ENCODE measurements at places on chromosomes 7 and 10. TPM values are rescaled to one million over a fixed set of nuclear protein-coding genes. Genes with fewer than 3 reads are reported as not detected.
A peak's percentile ranks its signal among the peaks of the same experiment; 100 is the strongest.

TBC1D12 gene
- 12.8 TPM for total RNA-seq

C10orf67 gene
- total RNA-seq = 1.2 TPM

MINDY4 gene
- total RNA-seq = 22.8 TPM

MYOF gene
- total RNA-seq = 29.5 TPM

DNA sequence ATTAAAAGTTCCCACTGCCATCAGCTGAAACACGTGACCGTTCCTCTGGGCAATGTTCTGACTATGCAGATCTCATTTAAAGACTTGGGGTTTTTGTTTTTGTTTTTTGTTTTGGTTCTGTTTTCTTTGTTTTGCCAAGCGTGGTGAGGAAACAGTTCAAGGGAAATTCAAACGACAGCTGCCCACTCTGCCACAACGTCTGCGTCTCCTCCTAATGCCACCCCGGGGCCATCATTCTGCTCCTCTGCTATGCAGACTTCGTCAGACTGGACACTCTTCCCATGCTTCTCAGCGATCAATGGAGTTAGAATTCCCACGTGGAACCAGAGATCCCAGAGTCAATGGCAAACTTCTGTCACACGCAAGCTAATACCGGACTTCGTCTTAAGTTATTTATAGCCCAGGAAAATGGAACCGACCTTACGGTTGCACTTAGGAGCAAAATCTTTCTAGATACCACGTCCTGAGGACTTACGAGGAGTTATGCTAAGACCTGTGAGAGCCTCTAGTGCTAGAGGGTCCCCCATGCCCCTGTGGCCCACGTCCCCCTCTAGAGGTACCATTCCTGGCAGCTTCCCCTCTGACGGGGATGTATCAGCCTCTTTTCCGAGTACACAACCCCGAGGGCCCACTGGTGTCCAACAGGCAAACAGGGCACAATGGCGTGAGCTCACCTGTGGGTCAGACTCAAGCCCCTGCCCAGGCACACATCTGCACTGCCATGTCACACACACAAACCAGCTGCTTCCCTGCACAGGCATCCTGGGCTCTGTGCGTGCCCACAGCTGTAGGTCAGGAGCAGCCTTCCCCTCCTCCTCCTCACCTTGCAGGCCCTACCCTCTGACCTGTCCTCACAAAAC lies 24.4 kb downstream of the EBF3 start:
- no peaks in the 10 kb centered on the region for H3K36me3 ChIP-seq
- H3K27me3 ChIP-seq = peaks cover 27% of the 10 kb centered on the region
- DNase-seq = peak; percentile 15

GRCh38 chr7:70616211-70616610 lies 515.7 kb upstream of the GALNT17 start:
- no peak overlapping the region for H3K4me3 ChIP-seq
- no peaks in the 10 kb centered on the region for H3K36me3 ChIP-seq
- no peaks in the 10 kb centered on the region for H3K27me3 ChIP-seq
- H3K4me1 ChIP-seq = peaks cover 15% of the 10 kb centered on the region
- DNase-seq = no peak

DNA sequence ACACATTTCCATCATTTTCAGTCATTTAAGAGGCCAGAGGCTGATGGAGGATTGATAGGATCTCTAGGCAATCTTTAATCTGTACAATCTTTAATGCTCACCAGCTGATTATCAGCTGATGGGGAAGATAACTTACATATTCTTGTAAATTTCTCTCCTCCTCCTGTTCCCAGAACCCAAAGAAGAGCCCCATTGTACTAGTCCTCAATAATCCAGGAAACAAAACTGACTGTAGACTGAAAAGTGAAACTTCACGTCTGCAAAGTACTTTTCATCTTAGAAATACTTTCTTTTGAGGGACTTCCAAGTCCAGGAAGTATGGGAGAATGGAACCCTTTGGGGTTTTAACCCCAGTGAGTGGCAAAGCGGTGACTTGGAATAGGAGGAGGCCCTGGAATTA lies 283.3 kb downstream of the FRMD4A start:
- H3K4me1 ChIP-seq = no peaks in the 10 kb centered on the region
- no peaks in the 10 kb centered on the region for H3K27me3 ChIP-seq
- H3K4me3 ChIP-seq = no peak overlapping the region
- no peak overlapping the region for H3K27ac ChIP-seq

- DNase-seq = no peak
- no peaks in the 10 kb centered on the region for H3K36me3 ChIP-seq
- no peak overlapping the region for H3K27ac ChIP-seq
- H3K4me1 ChIP-seq = no peaks in the 10 kb centered on the region
- H3K4me3 ChIP-seq = no peak overlapping the region
These were observed 75.4 kb downstream of the MDH2 start for GRCh38 chr7:76123316-76123715.

- no peaks in the 10 kb centered on the region for H3K27me3 ChIP-seq
- H3K36me3 ChIP-seq = no peaks in the 10 kb centered on the region
- no peak overlapping the region for H3K27ac ChIP-seq
- H3K4me3 ChIP-seq = no peak overlapping the region
These were observed 924.5 kb upstream of the MBL2 start for GRCh38 chr10:53697038-53697437.

DNA sequence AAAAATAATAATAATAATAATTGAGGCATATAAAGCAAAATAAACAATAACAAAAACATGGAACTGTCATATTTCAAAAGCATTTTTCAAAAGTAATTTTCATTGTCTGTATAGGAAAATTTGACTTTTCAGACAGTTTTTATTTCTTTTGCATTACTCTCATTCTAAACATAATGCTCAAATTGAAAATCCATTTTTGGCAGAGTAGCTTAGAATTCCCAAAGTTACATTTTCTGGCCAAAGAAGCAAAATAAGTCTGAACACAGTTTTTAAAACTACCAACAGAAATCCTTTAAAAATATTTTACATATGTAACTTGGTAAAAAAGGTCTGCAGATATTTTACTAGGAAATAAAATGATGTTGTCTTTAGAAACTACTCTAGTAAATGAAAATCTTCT lies 535.4 kb downstream of the ANKRD7 start:
- H3K36me3 ChIP-seq = no peaks in the 10 kb centered on the region
- no peaks in the 10 kb centered on the region for H3K4me1 ChIP-seq
- no peak for DNase-seq
- no peak overlapping the region for H3K4me3 ChIP-seq

DNA sequence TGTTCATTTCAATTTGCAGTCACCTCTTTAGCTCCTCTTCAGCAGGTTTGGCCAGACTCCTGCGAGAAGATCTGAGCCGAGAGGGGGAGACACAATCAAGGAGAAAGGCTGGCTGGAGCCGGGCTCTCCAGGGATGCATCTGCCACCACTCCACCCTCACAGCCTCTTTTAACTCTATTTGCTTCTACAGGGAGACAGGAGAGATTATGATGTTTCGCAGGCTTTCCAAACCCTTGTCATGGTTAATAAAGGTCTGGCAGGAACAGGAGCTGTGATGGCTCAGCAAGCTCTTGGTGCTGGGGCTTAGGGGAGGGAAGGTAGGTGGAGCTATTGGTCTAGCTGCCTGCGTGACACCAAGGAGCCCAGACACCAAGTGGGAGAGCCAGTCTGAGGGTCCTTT lies 448.1 kb upstream of the PODXL start:
- no peaks in the 10 kb centered on the region for H3K27me3 ChIP-seq
- H3K36me3 ChIP-seq = no peaks in the 10 kb centered on the region
- H3K27ac ChIP-seq = no peak overlapping the region
- no peak overlapping the region for H3K4me3 ChIP-seq

GRCh38 chr7:124452186-124452585 lies 313.4 kb downstream of the GPR37 start:
- H3K27me3 ChIP-seq = no peaks in the 10 kb centered on the region
- H3K27ac ChIP-seq = no peak overlapping the region
- no peaks in the 10 kb centered on the region for H3K36me3 ChIP-seq
- no peak for DNase-seq

DNA sequence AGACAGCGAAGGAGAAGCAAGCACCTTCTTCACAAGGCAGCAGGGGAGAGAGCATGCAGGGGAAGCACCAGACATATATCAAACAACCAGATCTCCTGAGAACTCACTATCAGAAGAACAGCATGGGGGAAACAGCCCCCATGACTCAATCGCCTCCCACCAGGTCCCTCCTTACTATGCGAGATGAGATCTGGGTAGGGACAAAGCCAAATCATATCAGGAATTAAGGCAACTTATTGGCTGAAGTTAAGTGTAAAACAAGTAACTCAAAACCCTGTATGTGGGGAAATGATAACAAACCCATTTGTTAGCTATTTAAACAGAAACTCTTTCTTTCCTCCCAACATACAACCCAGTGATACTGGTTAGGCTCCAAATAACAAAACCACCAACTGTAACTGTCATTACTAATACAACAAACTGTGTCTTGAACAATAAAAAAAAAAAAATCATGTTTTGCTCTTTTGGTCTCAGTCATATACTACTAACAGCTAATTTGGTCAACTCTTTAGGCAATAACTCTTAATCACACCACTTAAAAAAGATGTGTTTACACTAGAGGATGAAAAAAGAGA lies 57.8 kb downstream of the MINDY3 start:
- no peaks in the 10 kb centered on the region for H3K27me3 ChIP-seq
- DNase-seq = no peak
- no peak overlapping the region for H3K4me3 ChIP-seq
- peaks cover 30% of the 10 kb centered on the region for H3K36me3 ChIP-seq

GRCh38 chr10:7033031-7033430 lies 377.8 kb downstream of the SFMBT2 start:
- no peak overlapping the region for H3K4me3 ChIP-seq
- no peaks in the 10 kb centered on the region for H3K36me3 ChIP-seq
- H3K27me3 ChIP-seq = no peaks in the 10 kb centered on the region
- no peaks in the 10 kb centered on the region for H3K4me1 ChIP-seq
- no peak overlapping the region for H3K27ac ChIP-seq
- no peak for DNase-seq

- no peak for DNase-seq
- peaks cover 37% of the 10 kb centered on the region for H3K4me1 ChIP-seq
These were observed 23.3 kb upstream of the PDGFA start for GRCh38 chr7:542713-543500.

DNA sequence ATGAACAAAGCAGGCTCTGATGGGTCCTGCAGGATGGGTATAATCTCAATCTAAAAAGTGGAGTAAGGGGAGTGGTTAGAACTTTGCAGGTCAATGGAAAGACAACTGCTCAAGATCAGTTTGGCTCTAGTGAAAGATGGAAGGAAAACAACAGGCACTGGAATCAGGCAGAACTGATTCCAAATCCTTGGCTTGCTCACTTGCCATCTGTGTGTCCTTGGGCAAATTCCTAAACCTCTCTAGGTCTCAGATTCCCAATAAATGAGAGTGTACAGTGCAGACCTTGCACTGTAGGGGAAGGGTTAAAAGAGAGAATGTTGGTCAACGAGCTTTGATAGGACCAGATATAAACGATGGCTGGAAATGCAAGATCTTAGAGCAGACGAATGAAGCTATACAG lies 186.1 kb upstream of the AOAH start:
- no peak overlapping the region for H3K27ac ChIP-seq
- no peak overlapping the region for H3K4me3 ChIP-seq
- no peaks in the 10 kb centered on the region for H3K36me3 ChIP-seq
- H3K4me1 ChIP-seq = no peaks in the 10 kb centered on the region
- H3K27me3 ChIP-seq = no peaks in the 10 kb centered on the region

- H3K4me3 ChIP-seq = no peak overlapping the region
- DNase-seq = no peak
- H3K36me3 ChIP-seq = peaks cover 6% of the 10 kb centered on the region
- H3K27me3 ChIP-seq = no peaks in the 10 kb centered on the region
These were observed 29.9 kb downstream of the ZNF783 start for GRCh38 chr7:149291781-149292461.

DNA sequence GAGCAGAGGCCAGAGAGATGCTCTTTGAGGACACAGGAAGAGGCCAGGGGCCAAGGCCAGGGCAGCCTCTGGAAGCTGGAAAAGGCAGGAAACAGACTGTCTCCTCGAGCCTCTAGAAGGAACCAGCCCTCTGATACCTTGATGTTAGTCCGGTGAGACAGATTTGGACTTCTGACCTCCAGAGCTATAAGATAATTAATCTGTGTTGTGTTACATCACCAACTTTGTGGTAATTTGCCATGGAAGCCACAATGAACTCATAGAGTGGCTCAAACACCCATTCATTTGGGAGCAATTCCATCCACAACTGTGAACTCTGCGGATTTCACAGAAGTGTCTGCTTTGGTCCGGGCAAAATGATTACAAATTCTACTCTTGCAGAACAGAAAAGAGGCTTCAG lies 48.7 kb downstream of the OAT start:
- DNase-seq = no peak
- H3K27ac ChIP-seq = no peak overlapping the region
- no peaks in the 10 kb centered on the region for H3K4me1 ChIP-seq
- H3K27me3 ChIP-seq = no peaks in the 10 kb centered on the region
- H3K36me3 ChIP-seq = no peaks in the 10 kb centered on the region
- H3K4me3 ChIP-seq = no peak overlapping the region

DNA sequence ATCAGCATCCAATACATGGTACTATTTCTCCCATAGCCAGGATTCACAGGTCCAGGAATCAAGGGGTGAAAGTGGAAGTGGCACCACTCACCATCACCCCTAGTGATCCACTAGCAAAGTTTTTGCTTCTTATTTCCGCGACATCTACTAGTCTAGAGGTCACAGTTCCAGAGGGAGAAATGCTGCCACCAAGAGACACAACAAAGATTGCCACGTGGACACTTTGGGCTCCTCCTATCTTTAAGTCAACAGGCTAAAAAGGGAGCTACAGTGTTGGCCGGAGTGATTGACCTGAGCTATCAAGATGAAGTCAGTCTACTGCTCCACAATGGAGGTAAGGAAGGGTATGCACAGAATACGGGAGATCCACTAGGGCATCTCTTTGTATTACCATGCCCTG lies 178.2 kb downstream of the AKR1D1 start:
- no peak overlapping the region for H3K4me3 ChIP-seq
- H3K27ac ChIP-seq = no peak overlapping the region
- H3K4me1 ChIP-seq = no peaks in the 10 kb centered on the region
- H3K27me3 ChIP-seq = no peaks in the 10 kb centered on the region
- no peaks in the 10 kb centered on the region for H3K36me3 ChIP-seq
- DNase-seq = no peak

GRCh38 chr7:51060536-51060935 lies 256.1 kb downstream of the COBL start:
- no peaks in the 10 kb centered on the region for H3K27me3 ChIP-seq
- no peaks in the 10 kb centered on the region for H3K36me3 ChIP-seq
- H3K4me1 ChIP-seq = peaks cover 8% of the 10 kb centered on the region
- no peak overlapping the region for H3K27ac ChIP-seq
- DNase-seq = no peak

DNA sequence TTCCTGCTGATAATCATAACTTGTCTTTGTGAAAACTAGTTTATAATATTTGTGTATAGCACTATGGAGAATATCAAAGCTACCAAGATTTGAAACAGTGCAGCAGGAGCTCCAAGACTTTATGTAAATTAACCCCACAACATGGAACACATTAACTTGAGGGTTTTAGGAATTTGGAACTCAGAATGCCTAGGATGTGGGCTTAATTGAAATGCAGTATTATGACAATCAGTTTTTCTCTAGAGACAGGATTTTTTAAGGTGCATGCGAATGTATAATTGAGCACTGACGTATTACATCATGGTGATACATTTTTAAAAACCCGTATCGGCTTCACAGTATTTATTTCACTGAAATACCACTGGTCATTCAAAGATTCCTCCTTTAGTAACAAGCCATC lies 313.1 kb upstream of the DGKB start:
- H3K36me3 ChIP-seq = no peaks in the 10 kb centered on the region
- no peak for DNase-seq
- H3K27me3 ChIP-seq = no peaks in the 10 kb centered on the region
- no peak overlapping the region for H3K27ac ChIP-seq

GRCh38 chr10:69573056-69573806 lies at the start of gene NEUROG3:
Gene NEUROG3 (minus strand): TSS chr10:69573422. CDS start chr10:69573043, 379 bp downstream.
- DNase-seq = no peak
- H3K27ac ChIP-seq = no peak within 1 kb of the TSS
- peaks cover 23% of the 10 kb centered on the region for H3K4me1 ChIP-seq
